ENCODE measurements at places on chromosomes 16 and 17. TPM values are rescaled to one million over a fixed set of nuclear protein-coding genes. Genes with fewer than 3 reads are reported as not detected.

CMTM2 gene
- polyA plus RNA-seq, result not detected

AIPL1 gene
- polyA plus RNA-seq, result not detected

ANKRD40CL gene
- polyA plus RNA-seq, result not detected

TPSG1 gene
- polyA plus RNA-seq, result not detected

CCL8 gene
- not detected for polyA plus RNA-seq

PHOSPHO1 gene
- 2.0 TPM for polyA plus RNA-seq

CES1 gene
- polyA plus RNA-seq, result 1.9 TPM

KRT12 gene
- not detected for polyA plus RNA-seq

ST6GALNAC2 gene
- polyA plus RNA-seq, result not detected

TMEM235 gene
- polyA plus RNA-seq, result not detected

HSPB9 gene
- not detected for polyA plus RNA-seq

ZCCHC14 gene
- polyA plus RNA-seq, result not detected

TP53TG3 gene
- polyA plus RNA-seq, result not detected

Data from immature natural killer cell (primary cell).